ENCODE measurements at places on chromosomes 2 and 18. TPM values are rescaled to one million over a fixed set of nuclear protein-coding genes. Genes with fewer than 3 reads are reported as not detected.

The DAPL1 gene
- not detected for total RNA-seq

The NOP58 gene
- total RNA-seq, result 103 TPM

The STARD6 gene
- not detected for total RNA-seq

The CRACDL gene
- 0.37 TPM for total RNA-seq

The CRYGD gene
- not detected for total RNA-seq

The PDCL3 gene
- total RNA-seq, result 35.4 TPM

The STPG4 gene
- 0.26 TPM for total RNA-seq

The CCDC74B gene
- 13.9 TPM for total RNA-seq

The GATA6 gene
- not detected for total RNA-seq

The SLC11A1 gene
- total RNA-seq, result 0.09 TPM

The SIX3 gene
- not detected for total RNA-seq

The SAP130 gene
- 52.4 TPM for total RNA-seq
